Cardiac muscle cell (in vitro differentiated cells and primary cell): ENCODE measurements at places on chromosomes 2 and 18. TPM values are rescaled to one million over a fixed set of nuclear protein-coding genes. Genes with fewer than 3 reads are reported as not detected.

The GULP1 gene
- polyA plus RNA-seq: 28.3 and 41.4 TPM in 2 replicates

The SERPINB13 gene
- polyA plus RNA-seq: not detected in 2 replicates

The TANC1 gene
- 22.1 and 25.0 TPM in 2 replicates for polyA plus RNA-seq

The FOXD4L1 gene
- polyA plus RNA-seq: 0.09 TPM in 1 of 2 replicates, not detected in the other

The TXNDC2 gene
- polyA plus RNA-seq: not detected in 2 replicates

The ANKRD62 gene
- polyA plus RNA-seq: not detected in 2 replicates

The ZNF519 gene
- 5.1 and 7.1 TPM in 2 replicates for polyA plus RNA-seq

The DSG2 gene
- 34.1 and 55.1 TPM in 2 replicates for polyA plus RNA-seq

The AGXT gene
- 0.75 and 0.99 TPM in 2 replicates for polyA plus RNA-seq

The ABCG5 gene
- polyA plus RNA-seq: not detected in 2 replicates

The C2orf66 gene
- 0.18 TPM in 1 of 2 replicates, not detected in the other for polyA plus RNA-seq

The TLX2 gene
- polyA plus RNA-seq: not detected in 2 replicates

The ABCB6 gene
- 24.2 and 32.9 TPM in 2 replicates for polyA plus RNA-seq

The LIMS4 gene
- 0.31 and 3.1 TPM in 2 replicates for polyA plus RNA-seq

The MLPH gene
- polyA plus RNA-seq: 1.4 TPM in 1 of 2 replicates, not detected in the other

The IL36RN gene
- polyA plus RNA-seq: not detected in 2 replicates

GRCh38 chr2:27756544-27757498, 14.7 kb upstream of the MRPL33 start:
- DNase-seq: no peak

DNA sequence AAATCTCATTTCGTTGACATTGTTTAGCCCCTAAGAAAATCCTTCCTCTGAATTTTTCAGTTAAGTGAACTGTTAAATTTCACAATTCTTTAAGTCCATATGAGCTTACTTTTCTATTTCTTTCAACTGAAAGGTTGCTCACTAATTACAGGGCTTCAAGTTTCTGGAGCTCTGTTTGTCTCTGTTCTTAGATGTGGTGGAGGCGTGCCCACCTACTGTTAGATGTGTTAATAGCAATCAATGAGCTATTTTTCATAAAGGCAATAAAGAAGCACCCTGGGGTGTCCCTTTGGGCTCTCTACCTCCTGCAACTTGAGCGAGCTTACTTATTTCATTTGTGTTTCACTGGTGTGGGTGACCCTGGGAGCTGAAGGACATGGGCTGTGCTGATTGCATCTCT, 25.0 kb downstream of the CREG2 start:
- no peak for DNase-seq

- no peak for DNase-seq
Measured at GRCh38 chr18:23641937-23642666, 20.6 kb downstream of the ANKRD29 start.

DNA sequence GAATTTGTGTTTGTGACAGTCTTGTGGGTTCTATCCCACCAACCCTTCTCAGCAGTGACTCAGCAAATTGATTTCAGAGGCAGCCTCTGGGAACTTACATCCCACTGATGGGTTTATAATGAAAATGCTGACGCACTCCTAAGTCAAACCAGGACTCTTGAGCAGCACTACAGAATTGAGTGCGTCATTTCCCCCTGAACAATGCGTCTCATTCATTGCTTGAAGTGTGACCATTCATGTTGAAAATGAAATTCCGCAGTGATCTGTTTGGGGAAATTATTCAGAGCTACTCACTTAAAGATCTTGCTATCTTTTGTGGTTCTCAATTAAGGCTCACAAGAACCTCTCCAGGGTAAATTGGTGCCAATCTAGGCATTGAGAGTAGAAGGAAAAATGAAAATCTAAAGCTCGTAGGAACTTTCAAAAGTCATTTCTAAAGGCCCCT, 417.7 kb upstream of the SLC14A2 start:
- peak; percentile 60 for DNase-seq

DNA sequence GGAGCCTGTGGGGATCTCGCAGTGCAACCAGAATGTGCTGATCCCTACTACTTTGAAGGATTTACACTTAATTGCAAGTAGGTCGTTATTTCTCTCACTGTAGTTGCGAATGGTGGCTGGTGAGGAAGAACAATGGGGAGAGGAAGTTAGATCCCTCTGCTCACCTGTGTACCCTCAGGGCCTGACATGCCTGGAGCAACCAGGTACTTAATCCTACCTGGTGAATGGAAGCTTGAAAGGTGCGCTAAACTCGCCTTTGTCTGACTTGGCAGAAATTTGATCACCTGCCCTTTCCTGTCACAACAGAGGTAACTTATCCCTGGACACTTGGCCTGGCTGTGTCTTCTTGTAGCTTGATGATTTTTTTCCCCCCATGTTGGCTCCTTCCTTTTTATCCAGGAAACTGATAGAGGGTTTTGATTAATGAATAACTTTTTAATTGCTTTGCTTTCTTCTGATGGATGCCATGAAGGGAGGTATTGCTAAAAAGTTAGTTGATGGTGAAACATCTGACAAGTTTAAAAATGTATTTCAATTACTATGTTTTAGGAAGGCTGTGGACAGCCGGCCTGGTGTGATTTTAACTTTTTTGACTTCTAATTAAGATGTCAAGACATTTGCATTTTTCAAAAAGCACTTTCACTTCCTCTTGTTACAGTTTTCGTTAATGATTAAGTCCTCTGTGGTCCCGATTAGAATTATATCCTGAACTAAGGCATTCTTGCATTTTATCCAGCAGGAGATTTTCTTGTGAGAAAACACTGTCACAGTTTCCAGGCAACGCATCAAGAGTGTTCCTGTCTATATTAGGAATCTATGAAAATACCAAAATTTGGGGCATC, 9.2 kb downstream of the SGPP2 start:
- no peak for DNase-seq

- DNase-seq: no peak
Measured at GRCh38 chr18:35484034-35484433, 13.7 kb downstream of the INO80C start.

GRCh38 chr2:72115110-72116080, 32.3 kb downstream of the CYP26B1 start:
- DNase-seq: no peak

DNA sequence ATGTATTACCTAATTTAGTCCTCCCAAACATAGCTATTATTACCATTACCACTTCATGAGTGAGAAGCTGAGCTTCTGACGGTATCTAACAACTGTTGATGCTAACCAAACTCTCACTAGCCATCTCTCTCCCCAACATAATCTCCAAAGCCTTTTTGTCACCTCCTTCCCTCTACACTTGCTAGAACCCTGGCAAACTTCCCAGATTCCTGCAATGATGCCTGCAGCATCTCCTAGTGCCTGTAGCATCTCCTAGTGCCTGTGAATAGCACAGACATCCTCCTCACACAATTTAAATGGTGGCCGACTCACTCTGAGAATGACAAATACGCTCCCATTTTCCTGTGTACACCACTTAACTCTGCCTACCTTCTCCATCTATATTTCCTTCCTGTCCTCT, 126.7 kb downstream of the STK39 start:
- no peak for DNase-seq

GRCh38 chr2:161976295-161976694, 97.7 kb downstream of the DPP4 start:
- DNase-seq: no peak

DNA sequence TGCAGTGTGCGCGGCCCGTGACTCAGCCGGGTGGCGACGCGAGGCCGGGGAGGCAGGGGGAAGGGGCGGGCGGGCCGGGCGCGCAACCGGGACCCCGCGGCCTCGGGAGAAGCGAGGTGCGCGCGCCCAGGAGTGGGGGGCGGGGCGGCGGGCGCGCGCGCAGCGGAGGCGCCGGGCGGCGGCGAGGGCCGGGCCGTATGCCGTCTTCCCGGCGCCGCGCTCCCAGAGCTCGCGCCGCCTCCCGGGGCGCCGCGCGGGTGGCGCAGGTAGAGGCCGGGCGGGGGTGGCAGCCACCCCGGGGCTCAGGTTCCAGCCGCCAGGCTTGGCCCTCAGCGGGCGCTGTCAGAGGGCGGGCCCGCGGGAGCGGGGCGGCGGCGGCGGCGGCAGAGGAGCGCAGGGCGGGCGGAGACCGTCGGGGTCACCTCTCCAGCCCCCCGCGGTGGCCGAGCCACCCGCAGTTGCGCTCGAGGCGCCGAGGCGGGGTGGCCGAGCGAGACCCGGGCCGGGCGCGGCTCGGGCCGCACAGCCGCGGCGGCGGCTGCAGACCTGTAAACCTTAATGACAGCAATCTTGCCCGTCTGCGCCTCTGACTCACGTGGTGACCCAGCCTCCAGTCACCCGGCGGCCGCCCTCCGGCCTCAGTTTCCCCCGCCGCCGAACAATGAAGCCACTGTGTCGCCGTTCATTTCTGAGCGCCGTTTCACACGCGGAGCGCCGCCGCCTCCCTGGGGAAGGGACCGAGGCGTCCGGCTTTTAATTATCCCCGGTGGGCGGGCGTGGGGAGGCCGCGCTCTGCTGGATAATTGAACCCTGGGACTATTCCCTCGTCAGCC, 25.3 kb upstream of the SMAD7 start:
- peak; percentile 75 for DNase-seq

- DNase-seq: peak; percentile 54
Measured at GRCh38 chr18:57837917-57838548, 34.9 kb upstream of the ATP8B1 start.

DNA sequence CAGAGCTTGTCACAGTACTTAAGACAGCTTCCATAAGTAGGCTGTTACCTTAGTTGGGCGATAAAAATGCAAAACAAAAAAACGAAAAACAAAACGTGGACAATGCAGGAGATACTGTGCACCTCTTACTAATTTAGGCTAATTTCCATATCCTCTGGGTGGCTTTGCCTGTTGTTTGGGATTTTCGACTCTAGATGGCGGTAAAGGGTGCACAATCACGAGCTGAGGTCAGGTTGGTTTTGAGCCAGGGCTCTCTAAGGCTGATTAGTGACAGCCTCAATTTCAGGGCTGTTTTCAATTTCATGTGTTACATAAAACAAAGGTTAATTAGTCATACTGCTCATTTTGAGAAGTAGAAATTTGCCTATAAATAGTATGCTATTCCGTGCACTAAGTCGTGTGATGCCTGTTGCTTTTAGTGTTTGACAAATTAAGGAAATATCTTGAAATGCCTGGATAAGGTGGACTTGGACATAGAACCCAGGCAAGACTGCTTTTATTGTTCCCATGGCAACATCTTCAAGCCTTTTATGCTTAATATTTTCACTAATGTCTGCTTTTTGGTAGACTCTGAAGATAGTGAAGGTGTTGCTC, 493.1 kb downstream of the SOCS6 start:
- peak; percentile 65 for DNase-seq

GRCh38 chr18:44473394-44474066, 207.2 kb upstream of the SETBP1 start:
- DNase-seq: no peak

GRCh38 chr2:113061896-113062770, 3.1 kb downstream of the IL36RN start:
- no peak for DNase-seq

- DNase-seq: no peak
Measured at GRCh38 chr18:58249712-58250111, 205.7 kb downstream of the NEDD4L start.

DNA sequence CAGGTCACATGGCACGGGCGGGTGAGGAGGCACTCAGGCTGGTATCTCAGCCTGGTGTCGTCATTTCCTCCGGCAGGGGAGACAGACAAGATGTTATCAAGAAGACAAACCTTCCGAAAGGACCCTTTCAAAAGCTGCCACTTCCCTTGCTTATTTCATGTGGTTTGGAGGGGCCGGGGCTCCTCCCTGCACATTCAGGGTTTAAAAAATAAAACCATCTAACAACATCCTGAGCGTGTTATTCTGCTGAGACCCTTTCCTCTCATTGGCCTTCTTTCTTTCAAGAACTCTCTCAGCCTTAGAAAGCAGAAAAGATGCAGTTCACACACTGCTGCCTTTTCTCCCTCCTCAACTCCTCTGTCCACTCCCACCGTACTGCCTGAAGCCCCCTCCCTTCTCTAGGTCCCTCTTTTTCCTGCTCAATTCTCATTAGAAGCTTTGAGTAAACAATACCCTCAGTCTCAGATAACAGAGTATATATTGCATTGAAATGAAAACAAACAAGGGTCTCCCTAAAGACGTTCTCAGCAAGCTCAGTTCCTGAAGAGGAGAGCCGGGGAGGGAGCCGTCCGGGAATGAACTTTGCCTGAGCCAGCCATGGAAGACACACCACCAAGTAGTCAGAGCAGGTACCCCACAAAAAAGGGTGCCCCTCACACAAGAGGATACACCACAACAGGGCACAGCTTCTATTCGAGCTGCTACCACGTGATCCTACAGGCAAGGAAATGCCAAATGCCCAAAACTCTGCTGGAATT, 9.7 kb downstream of the SMAD7 start:
- DNase-seq: no peak

GRCh38 chr18:48441405-48441881, 32.3 kb upstream of the ZBTB7C start:
- peak; percentile 28 for DNase-seq

- no peak for DNase-seq
Measured at GRCh38 chr2:53820711-53821110, 33.9 kb downstream of the ERLEC1 start.

GRCh38 chr18:79763407-79763806, 34.3 kb upstream of the KCNG2 start:
- no peak for DNase-seq

- DNase-seq: no peak
Measured at GRCh38 chr2:4295680-4296079, 592.3 kb downstream of the DCDC2C start.
